Activated CD4-positive, alpha-beta T cell treated with anti-CD3 and anti-CD28 coated beads, Interleukin-2, amount 10 ng/mL, durations not matched to agents 24 days and 14 days (primary cell): ENCODE measurements at places on chromosomes 16 and 17. TPM values are rescaled to one million over a fixed set of nuclear protein-coding genes. Genes with fewer than 3 reads are reported as not detected.

- no peak for DNase-seq
- H3K27ac ChIP-seq = no peak overlapping the region
- no peaks in the 10 kb centered on the region for H3K36me3 ChIP-seq
- H3K4me3 ChIP-seq = no peak overlapping the region
Measured at GRCh38 chr17:31425282-31426040, 34.0 kb downstream of the RAB11FIP4 start.

DNA sequence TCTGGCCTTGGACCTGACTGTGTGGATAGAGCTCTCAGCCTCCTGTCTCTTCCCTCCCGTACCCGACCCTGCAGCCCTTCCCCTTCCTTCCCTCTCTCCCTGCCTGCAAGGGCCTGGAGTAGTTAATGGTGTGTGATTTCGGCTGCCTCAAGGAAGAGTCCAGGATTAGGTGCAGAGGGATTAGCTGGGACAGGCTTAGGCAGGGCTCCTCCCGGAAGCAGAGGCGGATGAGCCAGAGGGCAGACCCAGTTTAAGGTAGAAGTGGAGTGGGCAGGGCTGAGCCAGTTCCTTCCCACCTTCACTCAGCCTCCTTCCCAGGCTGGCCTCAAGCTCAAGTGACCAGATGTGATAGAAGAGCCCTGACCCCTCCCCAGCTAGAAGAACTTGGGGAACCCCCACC lies 16.8 kb downstream of the GUCY2D start:
- H3K4me3 ChIP-seq = no peak overlapping the region
- H3K36me3 ChIP-seq = no peaks in the 10 kb centered on the region
- H3K4me1 ChIP-seq = peaks cover 10% of the 10 kb centered on the region
- H3K27me3 ChIP-seq = peaks cover 13% of the 10 kb centered on the region

GRCh38 chr16:83013071-83013470 lies 386.3 kb downstream of the CDH13 start:
- no peaks in the 10 kb centered on the region for H3K36me3 ChIP-seq
- no peak overlapping the region for H3K4me3 ChIP-seq

DNA sequence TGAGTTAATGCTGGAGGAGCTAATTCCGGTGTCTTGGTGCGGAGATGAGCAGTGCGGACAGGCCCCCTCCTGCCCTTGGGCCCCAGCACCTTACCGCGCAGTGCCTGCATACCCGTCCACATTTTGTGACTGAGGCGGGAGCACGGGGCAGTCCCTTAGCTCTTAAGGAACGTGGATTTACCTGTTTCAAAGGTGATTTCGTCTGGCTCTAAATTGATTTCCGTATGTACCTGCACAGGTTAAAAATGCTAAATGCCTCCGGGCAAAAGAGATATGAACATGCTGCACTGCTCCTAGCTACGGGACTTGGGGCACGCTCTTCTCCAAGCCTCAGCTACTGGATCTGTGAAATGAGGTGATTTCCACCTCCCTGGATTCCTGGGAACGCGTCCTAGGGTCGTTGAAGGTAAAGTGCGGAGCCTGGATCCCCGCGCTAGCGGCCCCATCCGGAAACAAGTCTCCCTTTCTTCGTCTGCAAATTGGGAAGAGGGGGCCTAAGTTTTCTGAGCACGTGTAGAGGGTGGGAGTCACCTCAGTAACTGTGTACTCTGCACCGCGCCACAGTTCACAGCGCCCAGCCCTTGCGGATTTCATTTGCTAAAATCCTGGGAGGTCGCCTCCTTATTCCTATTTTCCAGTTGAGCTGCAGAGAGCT lies 669 bp upstream of the CRISPLD2 start:
- no peak overlapping the region for H3K4me3 ChIP-seq
- H3K4me1 ChIP-seq = peaks cover 6% of the 10 kb centered on the region
- H3K27ac ChIP-seq = no peak overlapping the region
- H3K36me3 ChIP-seq = no peaks in the 10 kb centered on the region
- no peak for DNase-seq
- H3K27me3 ChIP-seq = peaks cover 52% of the 10 kb centered on the region

MPP3 gene
- 0.63 TPM in 1 of 2 replicates, not detected in the other for total RNA-seq

DNA sequence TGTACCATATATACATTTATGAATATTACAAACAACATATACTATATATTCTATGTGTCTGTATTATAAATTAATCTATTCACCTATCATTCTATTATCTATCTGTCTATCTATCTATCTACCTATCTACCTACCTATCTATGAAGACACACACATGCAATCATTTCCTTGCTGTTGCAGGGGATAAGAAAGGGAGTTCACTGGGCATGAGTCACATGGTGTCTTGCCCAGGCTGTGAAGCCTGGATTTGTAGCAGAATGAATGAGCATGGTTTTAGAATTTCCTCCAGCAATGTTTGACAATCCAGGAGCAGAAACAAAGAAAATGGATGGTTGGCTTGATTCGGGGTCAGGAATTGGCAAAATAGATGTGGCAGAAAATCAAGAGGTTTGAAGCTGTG lies 23.2 kb upstream of the FAM20A start:
- no peaks in the 10 kb centered on the region for H3K4me1 ChIP-seq
- no peaks in the 10 kb centered on the region for H3K36me3 ChIP-seq
- no peak for DNase-seq
- no peak overlapping the region for H3K27ac ChIP-seq

DNA sequence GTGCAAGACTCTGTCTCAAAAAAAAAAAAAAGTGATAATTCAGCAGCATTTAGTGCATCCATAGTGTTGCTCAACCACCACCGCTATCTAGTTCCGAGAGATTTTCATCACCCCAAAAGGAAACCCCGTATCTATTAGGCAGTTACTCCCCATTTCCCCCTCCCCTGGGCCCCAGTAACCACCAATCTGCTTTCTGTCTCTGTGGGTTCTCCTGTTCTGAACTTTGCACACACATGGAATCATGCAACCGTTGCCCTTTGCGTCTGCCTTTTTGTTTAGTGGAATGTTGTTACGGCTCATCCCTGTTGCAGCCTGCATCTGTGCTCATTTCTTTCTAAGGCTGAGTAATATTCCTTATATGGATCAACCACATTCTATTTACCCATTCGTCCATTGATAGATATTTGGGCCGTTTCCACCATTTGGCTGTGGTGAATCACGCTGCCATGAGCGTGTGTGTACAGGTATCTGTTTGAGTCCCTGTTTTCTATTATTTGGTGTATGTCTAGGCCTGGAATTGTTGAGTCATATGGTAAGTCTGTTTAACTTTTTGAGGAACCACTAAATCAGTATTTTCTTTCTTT lies 8.7 kb upstream of the SYNGR2 start:
- peaks cover 9% of the 10 kb centered on the region for H3K4me1 ChIP-seq
- no peaks in the 10 kb centered on the region for H3K36me3 ChIP-seq

RHBDL3 gene
- 0.12 and 0.31 TPM in 2 replicates for total RNA-seq

ETV4 gene
- 7.7 and 8.3 TPM in 2 replicates for total RNA-seq

PDILT gene
- not detected in 2 replicates for total RNA-seq

DNA sequence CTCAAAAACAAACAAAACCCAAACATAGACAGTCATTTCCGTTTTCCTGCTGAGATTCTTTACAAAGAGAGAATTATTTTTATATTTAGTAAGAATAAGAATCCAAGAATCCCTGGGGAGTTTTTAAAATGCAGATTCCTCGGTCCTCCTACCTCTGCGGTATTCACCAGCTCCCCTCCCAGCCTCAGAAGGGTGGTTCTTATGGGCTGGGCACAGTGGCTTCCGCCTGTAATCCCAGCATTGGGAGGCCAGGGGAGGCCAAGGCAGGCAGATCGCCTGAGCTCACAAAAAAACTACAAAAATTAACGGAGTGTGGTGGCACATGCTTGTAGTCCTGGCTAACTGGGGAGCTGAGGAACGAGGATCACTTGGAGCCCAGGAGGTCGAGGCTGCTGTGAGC lies 26.7 kb upstream of the USP7 start:
- H3K36me3 ChIP-seq = no peaks in the 10 kb centered on the region
- peaks cover 2% of the 10 kb centered on the region for H3K4me1 ChIP-seq
- no peak overlapping the region for H3K4me3 ChIP-seq
- no peak overlapping the region for H3K27ac ChIP-seq
- no peaks in the 10 kb centered on the region for H3K27me3 ChIP-seq

DNA sequence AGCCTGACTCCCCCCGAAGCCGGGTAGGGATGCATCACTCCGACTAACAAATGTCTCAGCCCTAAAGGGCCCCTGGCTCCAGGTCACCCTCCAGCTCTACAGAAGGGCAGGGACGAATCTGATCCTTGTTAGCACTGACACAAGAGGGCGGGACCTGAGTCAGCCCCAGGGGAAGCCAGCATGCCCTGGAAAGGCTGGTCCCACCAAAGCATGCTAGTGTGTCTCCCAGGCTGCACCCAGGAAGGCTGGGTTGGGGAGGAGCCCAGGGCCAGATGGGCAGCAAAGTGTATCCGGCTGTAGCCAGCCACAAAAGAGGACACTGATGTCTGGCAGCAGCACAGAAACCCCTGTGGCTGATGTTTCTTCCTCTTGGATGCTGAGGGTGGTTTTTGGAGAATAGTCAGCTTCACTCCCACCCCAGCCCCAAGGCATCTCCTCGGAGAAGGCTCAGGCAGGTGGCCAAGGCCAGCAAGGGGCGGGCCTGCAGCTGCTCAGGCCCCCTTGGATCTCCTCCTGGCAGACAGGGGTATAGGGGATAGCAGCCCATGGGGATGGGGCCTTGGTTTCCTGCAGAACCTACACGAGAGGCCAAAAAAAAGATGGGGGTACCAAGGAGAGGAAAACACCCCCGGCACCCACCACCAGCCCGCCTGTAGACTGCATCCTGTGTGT lies 11.0 kb downstream of the NATD1 start:
- no peaks in the 10 kb centered on the region for H3K27me3 ChIP-seq
- H3K27ac ChIP-seq = no peak overlapping the region
- no peak overlapping the region for H3K4me3 ChIP-seq
- no peaks in the 10 kb centered on the region for H3K4me1 ChIP-seq

GRCh38 chr17:17721140-17721668 lies 39.9 kb downstream of the RAI1 start:
- no peak for DNase-seq
- no peak overlapping the region for H3K4me3 ChIP-seq
- H3K27ac ChIP-seq = no peak overlapping the region
- H3K36me3 ChIP-seq = peaks cover 15% of the 10 kb centered on the region
- H3K27me3 ChIP-seq = peaks cover 31% of the 10 kb centered on the region

DNA sequence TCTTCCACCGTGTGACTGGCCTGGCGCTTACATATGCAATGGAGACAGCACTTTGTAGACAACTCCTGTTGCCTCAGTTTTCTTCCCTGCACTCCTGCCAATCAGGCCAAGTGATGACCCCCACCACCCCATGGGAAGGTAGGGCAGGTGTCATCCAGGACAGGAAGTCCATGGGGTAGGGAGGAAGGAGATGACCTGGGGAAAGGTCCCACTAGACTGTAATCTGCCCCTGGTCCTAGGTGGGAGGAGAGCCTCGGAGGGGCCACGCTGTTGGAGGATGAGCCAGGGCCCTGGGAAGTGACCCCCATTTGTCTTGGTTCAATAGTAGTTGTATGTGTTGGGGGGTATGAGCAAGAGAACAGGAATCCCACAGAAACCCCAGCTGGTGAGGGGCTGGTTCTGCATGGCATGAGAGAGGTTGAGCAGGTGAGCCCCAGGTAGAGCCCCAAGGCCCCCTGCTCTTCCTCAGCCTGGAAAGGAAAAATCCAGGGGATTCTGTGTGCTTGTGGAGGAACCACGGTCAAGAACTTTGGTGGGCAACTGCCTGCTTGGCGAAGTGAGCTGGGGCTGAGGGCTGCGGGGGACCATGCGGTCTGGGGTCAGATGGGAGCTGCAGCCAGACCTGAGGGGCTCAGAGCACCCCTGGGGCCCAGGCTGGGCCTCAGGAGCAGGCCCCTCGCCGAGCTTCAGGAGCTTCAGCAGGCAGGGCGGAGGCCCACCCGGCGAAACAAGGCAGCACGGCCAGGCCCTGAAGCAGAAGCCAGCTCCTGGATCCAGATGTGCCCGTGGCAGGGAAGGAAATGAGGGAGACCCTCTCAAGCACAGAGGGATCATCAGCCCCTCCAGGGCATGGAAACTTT lies 50.7 kb downstream of the NT5M start:
- H3K27me3 ChIP-seq = peaks cover 7% of the 10 kb centered on the region
- no peaks in the 10 kb centered on the region for H3K36me3 ChIP-seq
- no peak overlapping the region for H3K4me3 ChIP-seq
- no peaks in the 10 kb centered on the region for H3K4me1 ChIP-seq

- H3K4me3 ChIP-seq = no peak overlapping the region
- DNase-seq = no peak
- H3K27ac ChIP-seq = no peak overlapping the region
Measured at GRCh38 chr17:17527956-17528500, 31.8 kb upstream of the RASD1 start.

DNA sequence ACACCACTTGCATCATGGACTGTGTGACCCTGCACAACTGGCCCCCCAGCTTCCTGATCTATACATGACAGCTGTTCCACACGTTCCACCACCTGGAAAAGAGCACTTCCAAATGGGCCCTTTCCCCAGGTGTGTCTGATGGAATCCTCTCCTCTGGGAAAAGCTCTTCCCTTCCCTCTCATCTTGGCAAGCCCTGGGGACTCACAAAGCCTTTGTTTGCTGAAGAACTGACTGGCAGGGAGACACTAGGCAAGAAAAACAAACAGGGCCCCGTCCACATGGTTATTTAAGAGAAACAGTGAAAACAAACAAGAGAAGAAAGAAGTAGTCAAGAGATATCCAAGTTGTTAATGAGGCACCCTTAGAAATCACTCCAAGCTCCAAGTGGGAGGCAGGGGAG lies 52.6 kb downstream of the C16orf95 start:
- no peak overlapping the region for H3K4me3 ChIP-seq
- no peak overlapping the region for H3K27ac ChIP-seq
- DNase-seq = no peak
- H3K36me3 ChIP-seq = peaks cover 3% of the 10 kb centered on the region
- no peaks in the 10 kb centered on the region for H3K4me1 ChIP-seq

- H3K4me1 ChIP-seq = peaks cover 63% of the 10 kb centered on the region
- peaks cover 5% of the 10 kb centered on the region for H3K27me3 ChIP-seq
- peak overlapping the region; percentile 88 for H3K27ac ChIP-seq
- peak overlapping the region; percentile 72 for H3K4me3 ChIP-seq
- peaks cover 41% of the 10 kb centered on the region for H3K36me3 ChIP-seq
Measured at GRCh38 chr16:11354407-11354732, 9.1 kb downstream of the RMI2 start.

- H3K27ac ChIP-seq = no peak overlapping the region
- no peaks in the 10 kb centered on the region for H3K36me3 ChIP-seq
- no peaks in the 10 kb centered on the region for H3K4me1 ChIP-seq
- H3K4me3 ChIP-seq = no peak overlapping the region
- DNase-seq = no peak
Measured at GRCh38 chr17:17446666-17447155, 30.1 kb upstream of the MED9 start.

GRCh38 chr17:63741143-63741407 lies 524 bp downstream of the STRADA start:
- H3K36me3 ChIP-seq = peaks cover 15% of the 10 kb centered on the region
- H3K4me1 ChIP-seq = peaks cover 26% of the 10 kb centered on the region
- no peak for DNase-seq
- H3K27ac ChIP-seq = peak overlapping the region; percentile 96
- no peaks in the 10 kb centered on the region for H3K27me3 ChIP-seq

- H3K4me1 ChIP-seq = peaks cover 3% of the 10 kb centered on the region
- no peaks in the 10 kb centered on the region for H3K36me3 ChIP-seq
Measured at GRCh38 chr16:89187032-89187769, 13.1 kb downstream of the SLC22A31 start.

MEIOC gene
- total RNA-seq = 0.14 and 0.42 TPM in 2 replicates

GRCh38 chr17:1861391-1862010 lies 31.7 kb downstream of the RPA1 start:
- H3K4me3 ChIP-seq = no peak overlapping the region
- H3K36me3 ChIP-seq = peaks cover 32% of the 10 kb centered on the region
- peaks cover 9% of the 10 kb centered on the region for H3K4me1 ChIP-seq
- no peak overlapping the region for H3K27ac ChIP-seq

- H3K4me3 ChIP-seq = no peak overlapping the region
- H3K27me3 ChIP-seq = peaks cover 60% of the 10 kb centered on the region
- DNase-seq = no peak
- H3K4me1 ChIP-seq = peaks cover 6% of the 10 kb centered on the region
- H3K36me3 ChIP-seq = no peaks in the 10 kb centered on the region
Measured at GRCh38 chr17:1909985-1910384, 80.2 kb downstream of the RPA1 start.
